ENCODE measurements at places on chromosomes 4 and X.

GRCh38 chr4:144421839-144422565 lies 224.0 kb upstream of the HHIP start:
- DNase-seq, result no peak

GRCh38 chr4:38976308-38976707 lies 55.9 kb downstream of the TMEM156 start:
- no peak for DNase-seq

DNA sequence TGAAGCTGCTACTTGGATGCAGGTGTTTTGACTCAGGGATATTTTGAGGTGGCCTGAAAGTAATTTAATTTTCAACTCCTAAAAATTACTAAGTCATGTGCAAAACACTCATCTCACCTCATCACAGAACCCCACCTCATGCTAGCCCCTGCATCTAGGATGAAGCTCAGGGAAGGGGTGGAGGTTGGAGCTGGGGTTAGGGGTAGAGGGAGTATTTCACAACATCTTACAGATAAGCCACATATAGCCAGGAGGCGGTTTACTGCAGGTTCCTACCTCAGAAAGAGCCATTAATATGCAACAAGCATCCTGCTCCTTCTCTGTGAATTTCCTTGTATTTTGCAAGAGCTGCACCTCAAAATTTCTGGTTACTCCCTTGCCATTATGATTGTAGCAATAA lies 70.5 kb upstream of the TSPAN5 start:
- no peak for DNase-seq

- DNase-seq, result no peak
Observed at GRCh38 chrX:44085209-44085608, 112.0 kb upstream of the NDP start.

DNA sequence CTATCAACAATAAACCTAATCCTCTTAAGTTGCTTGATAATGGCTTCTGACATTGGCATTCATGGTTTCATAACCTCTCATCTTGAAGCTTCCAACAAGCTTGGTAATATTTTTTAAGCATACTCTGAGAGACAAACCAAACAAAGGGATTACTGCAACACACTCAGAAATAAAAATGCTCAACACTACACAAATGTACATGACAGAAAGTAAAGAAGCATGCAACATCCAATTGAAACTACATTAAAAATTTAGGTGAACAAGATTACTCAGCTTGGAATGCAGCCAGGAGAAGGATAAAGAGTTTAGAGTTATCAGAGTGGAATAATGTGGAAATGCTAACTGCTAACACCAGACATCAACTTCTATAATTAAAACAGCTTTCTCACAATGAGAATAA lies 1136.6 kb upstream of the PABPC4L start:
- no peak for DNase-seq

- DNase-seq, result no peak
Observed at GRCh38 chr4:1377606-1378261, 28.5 kb downstream of the NKX1-1 start.

- DNase-seq, result no peak
Observed at GRCh38 chr4:113657586-113658233, 103.8 kb downstream of the CAMK2D start.

DNA sequence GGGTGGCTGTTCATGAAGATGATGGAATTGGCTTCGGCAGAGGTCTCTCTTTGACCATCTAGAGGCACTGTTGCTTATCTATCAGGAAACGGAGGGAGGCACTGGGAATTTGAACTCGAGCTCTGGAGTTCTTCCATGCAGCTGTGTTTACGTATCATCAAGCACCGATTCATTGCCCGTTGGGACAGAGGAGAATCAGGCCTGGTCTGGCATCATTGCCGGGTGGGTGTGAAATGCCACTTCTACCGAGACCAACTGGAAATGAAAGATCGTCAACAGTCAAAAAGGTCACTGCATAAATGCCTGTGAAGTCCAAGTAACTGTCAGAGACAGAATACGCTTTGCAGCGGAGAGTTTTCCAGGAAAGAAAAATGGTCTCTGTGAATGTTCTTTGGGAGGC lies 166.9 kb downstream of the ASMT start:
- no peak for DNase-seq

DNA sequence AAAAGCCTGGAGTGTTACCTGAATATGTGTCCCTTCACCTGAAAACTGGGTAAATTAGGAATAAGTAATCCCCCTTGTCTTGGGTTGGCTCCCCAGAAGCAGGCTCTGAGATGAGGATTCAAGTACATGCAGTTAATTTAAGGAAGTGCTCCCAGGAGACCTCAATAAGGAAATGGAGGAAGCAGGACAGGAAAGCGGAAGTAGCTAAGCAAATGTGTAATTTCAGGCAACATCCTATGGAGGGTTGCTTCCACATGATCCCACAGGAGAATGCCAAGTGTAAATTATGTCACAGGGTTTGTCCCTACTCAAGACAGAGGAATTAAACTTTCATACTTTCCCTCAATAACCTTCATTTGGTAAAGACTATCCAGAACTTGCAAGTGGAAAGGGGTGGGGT lies 48.1 kb upstream of the ARHGEF6 start:
- DNase-seq, result no peak

- no peak for DNase-seq
Observed at GRCh38 chrX:129641941-129642340, 12.8 kb downstream of the APLN start.

GRCh38 chrX:150575419-150575814 lies 7.0 kb downstream of the MTM1 start:
- no peak for DNase-seq

- DNase-seq, result no peak
Observed at GRCh38 chr4:75708218-75708691, 16.1 kb upstream of the USO1 start.

DNA sequence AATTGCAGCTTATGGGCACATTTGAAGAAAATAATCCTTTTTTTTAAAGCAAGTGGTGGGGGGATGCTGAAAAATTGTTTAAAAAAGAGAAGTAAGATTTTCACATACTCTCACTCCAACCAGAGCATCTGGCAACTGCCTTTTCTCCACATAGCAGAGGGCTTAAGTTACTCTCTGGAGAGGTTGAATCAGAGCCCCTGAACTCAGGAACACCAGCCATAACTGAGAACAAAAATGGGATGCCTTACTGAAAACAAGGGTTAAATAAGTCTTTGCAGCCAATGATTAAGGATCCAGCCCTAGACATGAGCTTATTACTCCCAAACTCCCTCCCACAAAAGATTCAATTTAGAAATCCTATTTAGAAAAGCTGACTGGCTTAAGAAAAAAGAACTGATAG lies 27.5 kb downstream of the CASK start:
- DNase-seq, result no peak

DNA sequence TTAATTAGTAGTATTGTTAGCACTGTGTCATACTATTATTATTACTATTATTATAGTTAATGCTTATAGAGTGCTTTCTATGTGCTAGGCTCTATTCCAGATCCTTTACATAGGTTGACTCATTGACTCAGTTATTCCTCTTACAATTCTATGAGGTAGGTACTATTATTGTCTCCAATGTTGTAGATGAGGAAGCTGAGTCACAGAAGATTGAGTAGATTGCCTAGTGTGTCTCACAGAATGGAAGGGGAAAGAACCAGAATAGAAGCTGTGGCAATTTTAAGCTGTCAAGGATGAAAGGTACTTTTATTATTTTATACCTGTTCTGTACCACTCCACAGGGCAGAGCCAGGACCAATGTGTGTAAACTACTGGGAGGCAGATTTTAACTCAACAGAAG lies 1.9 kb upstream of the TCEAL1 start:
- DNase-seq, result no peak

- DNase-seq, result no peak
Observed at GRCh38 chrX:65690057-65690855, 22.8 kb downstream of the MSN start.

- DNase-seq, result no peak
Observed at GRCh38 chr4:77089866-77090265, 14.1 kb upstream of the CCNI start.

GRCh38 chr4:116346750-116347149 lies 738.6 kb downstream of the TRAM1L1 start:
- no peak for DNase-seq

GRCh38 chrX:1493412-1493811 lies 40.7 kb upstream of the ASMTL start:
- DNase-seq, result no peak

Measured in NCI-H2107 (cell line).